NCI-H446 treated with DMSO at 0.1 percent for 48 hours (cell line): ENCODE measurements at places on chromosomes 6 and 20.

GRCh38 chr6:123965894-123966293, 162.2 kb downstream of the NKAIN2 start:
- DNase-seq: peak; percentile 61

DNA sequence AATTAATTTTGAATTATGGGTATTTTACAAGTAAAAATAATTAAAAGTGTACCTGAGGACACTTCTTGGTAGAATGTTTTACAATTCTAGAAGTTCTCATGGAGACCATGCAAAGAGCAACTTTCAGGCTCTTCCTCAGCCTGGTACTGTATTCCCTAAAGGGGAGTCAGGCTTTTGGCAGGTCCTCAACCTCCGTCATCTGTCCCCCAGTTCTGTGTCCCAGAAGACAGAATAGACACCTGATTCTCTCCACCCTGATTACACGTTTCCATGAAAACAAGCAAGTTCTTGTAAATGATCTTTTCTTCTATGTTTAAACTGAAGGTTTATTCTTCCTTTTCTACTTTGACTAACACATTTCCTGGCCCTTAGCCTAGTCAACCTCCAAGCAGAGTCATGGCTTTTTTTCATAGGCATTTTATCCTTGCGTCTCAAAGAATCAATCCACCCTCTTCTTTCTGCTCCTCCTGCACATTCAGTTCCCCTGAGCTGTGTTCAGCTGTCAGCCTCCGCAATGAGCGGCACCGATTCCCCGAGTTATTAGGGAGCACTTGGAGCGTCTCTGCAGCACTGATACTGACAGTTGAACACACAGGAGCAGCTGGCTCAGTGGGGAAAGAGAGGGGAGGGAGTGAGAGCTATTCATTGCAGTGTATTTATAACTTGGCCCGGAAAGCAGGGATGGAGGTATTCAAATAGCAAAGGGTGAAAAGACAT, 1082.4 kb upstream of the MAP3K7 start:
- peak; percentile 42 for DNase-seq

DNA sequence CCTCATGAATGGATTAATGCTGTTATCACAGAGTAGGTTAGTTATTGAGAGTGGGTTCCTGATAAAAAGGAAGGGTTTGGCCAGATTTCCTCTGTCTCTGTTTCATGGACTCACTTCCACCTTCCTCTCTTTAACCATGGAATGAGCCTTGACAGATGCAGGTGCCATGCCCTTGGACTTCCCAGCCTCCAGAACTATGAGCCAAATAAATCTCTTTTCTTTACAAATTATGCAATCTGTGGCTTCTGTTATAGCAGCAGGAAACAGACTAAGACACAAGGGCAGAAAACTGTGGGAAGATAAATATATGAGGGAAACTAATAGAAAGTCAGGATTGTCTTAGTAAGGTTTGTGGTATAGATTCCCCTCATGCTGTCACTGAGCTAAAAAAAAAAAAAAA, 106.5 kb downstream of the QRSL1 start:
- no peak for DNase-seq

- DNase-seq: no peak
Measured at GRCh38 chr20:4371623-4372251, 350.0 kb upstream of the PRND start.

GRCh38 chr6:13953061-13953705, 28.4 kb downstream of the RNF182 start:
- no peak for DNase-seq

- no peak for DNase-seq
Measured at GRCh38 chr6:118061666-118062065, 154.6 kb downstream of the SLC35F1 start.

- no peak for DNase-seq
Measured at GRCh38 chr20:49562311-49563014, 5.5 kb downstream of the PTGIS start.

DNA sequence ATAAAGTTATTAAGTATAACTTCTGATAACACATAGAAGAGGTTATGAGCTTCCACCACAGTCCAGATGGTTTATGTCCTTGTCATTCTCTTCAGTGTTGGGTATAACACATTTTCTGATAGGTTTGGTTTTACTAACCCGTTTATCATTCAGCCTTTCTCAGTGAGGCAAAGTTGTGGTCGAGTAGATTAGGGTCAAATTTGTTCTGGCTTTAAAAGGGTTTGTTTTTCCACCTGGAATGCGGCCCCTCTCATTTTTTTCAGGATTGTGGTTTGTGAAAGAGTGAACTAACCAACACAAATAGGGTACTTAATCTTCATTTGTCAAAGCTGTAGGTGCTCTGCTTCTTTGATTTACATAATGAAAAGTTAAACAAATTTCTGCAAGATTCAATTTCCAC, 204.2 kb upstream of the ASCC3 start:
- DNase-seq: no peak

DNA sequence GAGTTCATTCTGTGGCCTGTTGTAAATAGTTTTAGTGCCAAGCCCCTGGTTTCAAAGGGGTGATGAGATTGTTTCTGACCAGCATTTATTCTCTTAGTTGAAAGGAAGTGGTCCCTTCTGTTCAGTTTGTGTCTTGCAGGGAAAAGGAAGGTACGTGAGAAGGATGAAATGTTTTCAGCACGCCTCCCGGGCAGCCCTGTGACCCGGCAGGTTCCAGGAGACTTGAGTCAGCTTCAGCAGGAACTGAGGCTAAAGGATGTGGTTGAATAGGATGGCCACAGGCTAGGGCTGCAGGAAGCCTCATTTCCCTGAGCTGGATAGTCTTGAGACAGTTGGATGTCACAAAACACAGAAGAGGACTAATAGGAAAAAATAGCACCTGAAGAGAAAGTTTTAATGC, 132.4 kb upstream of the SYNDIG1 start:
- DNase-seq: no peak

DNA sequence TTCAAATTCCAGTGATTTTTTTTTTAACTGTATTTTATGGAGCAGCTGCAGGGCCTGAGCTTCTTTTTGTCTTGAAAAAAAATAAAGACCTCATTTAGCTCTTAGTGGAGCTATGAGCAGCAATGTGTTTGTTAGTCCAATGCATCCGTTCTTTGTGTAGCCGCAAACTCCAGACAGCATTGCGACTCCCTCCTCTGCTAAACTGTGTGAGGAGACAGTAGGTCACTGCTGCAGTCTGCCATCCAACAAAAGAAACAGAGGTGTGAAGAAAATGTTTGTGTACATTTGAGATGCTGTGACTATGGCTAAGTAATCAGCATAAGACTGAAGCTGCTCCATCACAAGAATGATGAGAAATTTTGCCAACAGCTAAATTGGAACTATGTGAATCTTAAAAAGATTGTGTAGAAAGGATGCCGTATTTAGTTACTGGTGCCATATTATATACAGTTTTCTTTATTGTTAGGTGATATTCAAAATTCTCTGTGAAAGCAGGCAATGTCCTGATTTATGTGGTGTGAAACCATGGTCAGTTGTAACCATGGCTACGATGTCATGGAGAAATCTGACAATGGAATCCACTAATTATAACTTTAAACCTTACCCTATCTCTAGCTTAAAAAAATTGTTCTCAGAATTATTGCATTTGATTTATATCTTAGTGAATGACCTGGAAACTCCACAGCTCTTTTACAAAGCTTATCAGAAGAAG, 428.8 kb upstream of the EPHA7 start:
- no peak for DNase-seq

- DNase-seq: no peak
Measured at GRCh38 chr20:31522731-31523130, 8.5 kb downstream of the HM13 start.

DNA sequence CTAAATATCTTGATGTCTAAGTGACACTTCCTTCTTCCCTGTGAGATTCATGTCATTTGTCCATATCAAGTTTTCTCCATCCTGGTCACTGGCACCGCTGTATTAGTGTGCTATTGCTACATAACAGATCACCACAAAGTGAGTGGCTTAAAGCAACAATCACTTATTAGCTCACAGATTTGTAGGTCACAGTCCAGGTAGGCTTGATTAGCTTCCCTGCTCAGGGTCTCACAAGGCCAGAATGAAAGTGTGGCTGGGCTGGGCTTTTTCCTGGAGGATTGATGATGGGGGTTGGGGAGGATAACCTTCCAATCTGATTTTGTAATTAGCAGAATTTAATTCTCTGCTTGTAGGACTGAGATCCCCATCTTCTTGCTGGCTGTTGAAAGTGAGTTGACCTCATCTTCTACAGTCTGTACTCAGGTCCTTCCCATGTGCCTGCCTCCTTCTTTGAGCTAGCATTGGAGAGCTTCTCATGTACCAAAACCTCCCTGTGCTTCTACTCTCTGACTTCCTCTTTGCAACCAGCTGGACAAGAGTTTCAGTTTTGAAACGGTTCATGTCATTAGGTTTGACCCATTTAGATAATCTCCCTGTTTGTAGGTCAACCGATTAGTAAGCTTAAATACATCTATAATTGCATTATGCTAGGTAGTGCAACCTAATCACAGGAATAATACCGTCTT, 152.4 kb upstream of the MAN1A1 start:
- DNase-seq: no peak

DNA sequence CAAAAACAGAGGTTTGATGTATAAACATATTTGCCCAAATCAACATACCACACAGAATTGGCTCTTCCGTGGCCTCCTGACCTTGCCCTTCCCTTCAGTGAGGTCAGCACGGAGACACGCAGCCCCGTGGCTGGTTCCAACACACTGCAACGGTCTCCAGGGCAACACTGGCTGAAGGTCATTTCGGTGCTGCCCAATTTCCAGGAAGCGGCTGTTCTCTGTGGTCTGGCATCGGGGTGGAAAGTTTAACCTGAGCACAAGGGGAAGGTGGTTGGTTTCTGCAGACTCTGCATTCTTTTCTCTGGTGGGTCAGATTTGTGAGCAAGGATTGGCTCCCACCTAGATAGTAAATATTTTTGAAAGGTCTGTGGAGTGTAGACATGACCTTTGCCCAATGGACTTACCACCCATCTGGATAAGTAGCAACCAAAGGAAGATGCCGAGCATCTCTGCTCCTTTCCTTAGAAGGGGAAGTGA, 177.6 kb upstream of the PHACTR1 start:
- no peak for DNase-seq

GRCh38 chr20:41082306-41082705, 53.7 kb downstream of the TOP1 start:
- no peak for DNase-seq

GRCh38 chr20:327186-328026, 2.1 kb downstream of the SOX12 start:
- DNase-seq: peak; percentile 86
